T-helper 1 cell (primary cell): ENCODE measurements at places on chromosomes 1 and 21.
A peak's percentile ranks its signal among the peaks of the same experiment; 100 is the strongest.

- no peak for DNase-seq
Measured at GRCh38 chr1:45047032-45047431, 35.0 kb downstream of the UROD start.

GRCh38 chr1:117689997-117690625 is 84.3 kb downstream of the TENT5C start:
- DNase-seq, result no peak

DNA sequence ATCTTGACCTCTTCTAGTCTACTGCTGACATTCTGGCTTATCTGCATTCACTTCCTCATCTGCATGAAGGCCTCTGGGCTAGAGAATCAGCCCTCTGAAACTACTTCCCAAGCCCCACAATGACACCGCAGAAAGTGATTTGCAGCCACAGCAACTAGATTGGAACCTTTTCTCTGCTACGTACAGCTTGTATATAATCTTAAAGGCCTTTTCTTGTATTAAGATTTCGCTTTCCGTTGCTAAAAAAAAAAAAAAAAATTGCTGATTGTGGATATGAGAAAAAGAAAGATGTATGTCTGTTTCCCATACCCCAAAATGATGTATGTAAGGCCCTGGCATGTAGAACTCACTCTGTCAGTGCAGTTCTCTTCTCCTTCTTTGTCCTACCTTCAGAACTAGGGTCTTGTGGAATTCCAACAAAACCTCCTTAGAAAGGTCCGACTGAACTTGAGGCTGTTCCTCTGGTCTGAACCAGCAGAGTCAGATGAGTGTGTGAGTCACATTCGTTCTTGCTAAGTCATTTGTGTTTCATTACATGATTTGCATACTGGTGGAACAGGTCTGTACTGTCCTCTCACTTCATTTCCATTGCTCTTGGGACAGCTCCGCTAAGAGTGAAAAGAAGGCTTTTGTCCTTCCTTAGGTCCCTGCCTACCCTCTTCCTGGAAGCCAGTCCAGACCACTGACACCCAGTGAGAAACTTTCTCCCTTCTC is 62.7 kb downstream of the PLPP3 start:
- DNase-seq, result no peak

GRCh38 chr1:242802973-242803372 is 278.5 kb upstream of the PLD5 start:
- DNase-seq, result no peak

- no peak for DNase-seq
Measured at GRCh38 chr1:71303617-71304041, 222.8 kb upstream of the ZRANB2 start.

GRCh38 chr1:192702212-192702902 is 66.4 kb downstream of the RGS13 start:
- DNase-seq, result no peak

DNA sequence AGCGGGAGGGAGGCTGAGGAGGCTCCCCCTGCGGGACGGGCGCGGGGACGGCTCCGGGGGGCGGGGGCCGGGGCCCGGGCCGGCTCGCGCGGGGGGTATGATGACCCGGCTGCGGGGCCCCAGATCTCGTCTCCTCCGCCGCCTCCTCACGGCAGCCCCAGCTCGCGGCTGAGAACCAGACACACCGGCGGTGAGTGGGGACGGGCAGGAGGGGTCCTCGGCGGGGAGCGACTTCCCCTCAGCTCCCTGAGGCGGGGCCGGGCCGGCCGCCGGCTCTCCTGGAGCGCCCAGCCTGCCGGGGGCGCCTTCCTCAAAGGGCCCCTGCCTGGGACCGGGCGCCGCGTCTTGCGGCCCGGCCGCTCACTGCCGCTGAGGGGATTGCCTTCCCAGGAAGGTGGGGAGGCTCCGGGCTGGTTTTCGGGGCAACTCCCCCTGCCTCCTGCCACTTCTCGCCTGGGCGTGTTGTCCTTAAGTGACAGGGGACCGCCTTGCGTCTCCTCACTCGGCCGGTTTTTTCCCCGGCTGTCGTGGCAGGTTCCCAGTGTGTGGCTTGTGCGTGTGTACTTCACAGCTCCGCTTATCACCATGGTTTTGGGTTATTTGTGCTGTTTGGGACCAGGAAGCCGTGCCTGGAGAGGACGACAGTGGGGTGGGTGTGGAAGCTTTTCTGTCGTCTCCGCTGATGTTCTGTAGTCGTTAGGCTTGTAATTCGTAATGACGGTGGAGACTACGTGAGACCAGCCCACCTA is 800 bp downstream of the HIPK1 start:
- DNase-seq, result peak; percentile 54

DNA sequence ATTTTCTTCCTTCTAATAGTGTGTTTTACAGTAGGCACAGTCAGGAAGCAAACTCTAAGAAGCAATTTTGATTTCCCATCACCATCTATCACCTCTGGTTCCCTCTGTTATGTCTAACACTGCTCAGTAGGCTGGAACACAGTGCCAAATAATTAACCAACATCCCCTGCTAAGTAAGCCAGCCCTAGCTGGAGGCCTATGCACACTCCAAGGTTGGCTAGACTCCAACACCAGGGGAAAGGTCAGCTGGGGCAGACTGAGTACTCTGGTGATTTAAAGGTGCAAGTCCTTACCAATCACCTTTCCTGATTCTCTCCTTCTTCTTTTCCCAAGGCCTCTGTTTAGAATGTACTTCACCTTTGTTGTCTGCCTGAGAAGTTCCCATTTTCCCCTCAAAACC is 46.5 kb upstream of the BEND5 start:
- DNase-seq, result no peak

- DNase-seq, result no peak
Measured at GRCh38 chr1:156582388-156583017, 3.0 kb downstream of the TTC24 start.

GRCh38 chr1:21687081-21687529 is 17.9 kb upstream of the RAP1GAP start:
- no peak for DNase-seq

GRCh38 chr21:31556662-31557061 is 102.8 kb upstream of the SOD1 start:
- DNase-seq, result no peak

DNA sequence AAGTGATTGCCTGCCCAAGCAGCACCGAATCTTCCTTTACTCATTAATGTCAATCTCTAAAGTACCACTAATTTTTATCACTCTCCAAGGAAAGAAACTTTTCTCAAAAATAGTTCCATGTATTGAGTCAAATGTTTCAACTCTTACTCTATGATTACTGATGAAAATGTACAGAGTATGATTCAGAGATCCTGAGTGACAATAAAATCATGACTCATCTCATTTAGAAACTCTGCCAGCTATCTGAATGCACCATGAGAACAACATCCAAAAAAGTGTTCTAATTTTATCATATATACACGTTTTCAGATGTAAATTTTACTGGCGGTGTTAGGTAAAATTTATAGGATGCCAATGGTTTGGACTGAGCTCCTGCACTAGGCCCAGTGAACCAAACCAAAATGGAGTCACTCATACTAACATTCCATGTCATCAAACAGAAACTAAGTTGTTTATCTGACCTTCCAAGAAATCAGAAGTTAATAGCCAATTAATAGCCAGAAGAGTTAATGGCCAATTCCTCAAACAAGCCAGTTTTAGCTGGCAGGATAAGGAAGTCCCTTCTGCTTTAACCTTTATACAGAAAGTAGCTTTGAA is 22.6 kb downstream of the PLPPR5 start:
- DNase-seq, result no peak

- no peak for DNase-seq
Measured at GRCh38 chr1:31640964-31641363, 3.7 kb downstream of the PEF1 start.

- DNase-seq, result no peak
Measured at GRCh38 chr1:20873311-20873710, 86.2 kb upstream of the HP1BP3 start.

GRCh38 chr1:215599418-215600074 is 32.4 kb downstream of the KCTD3 start:
- DNase-seq, result no peak

- DNase-seq, result no peak
Measured at GRCh38 chr1:187549540-187549939, 720.8 kb downstream of the PLA2G4A start.

GRCh38 chr1:75870951-75871350 is 61.3 kb downstream of the ASB17 start:
- DNase-seq, result no peak

DNA sequence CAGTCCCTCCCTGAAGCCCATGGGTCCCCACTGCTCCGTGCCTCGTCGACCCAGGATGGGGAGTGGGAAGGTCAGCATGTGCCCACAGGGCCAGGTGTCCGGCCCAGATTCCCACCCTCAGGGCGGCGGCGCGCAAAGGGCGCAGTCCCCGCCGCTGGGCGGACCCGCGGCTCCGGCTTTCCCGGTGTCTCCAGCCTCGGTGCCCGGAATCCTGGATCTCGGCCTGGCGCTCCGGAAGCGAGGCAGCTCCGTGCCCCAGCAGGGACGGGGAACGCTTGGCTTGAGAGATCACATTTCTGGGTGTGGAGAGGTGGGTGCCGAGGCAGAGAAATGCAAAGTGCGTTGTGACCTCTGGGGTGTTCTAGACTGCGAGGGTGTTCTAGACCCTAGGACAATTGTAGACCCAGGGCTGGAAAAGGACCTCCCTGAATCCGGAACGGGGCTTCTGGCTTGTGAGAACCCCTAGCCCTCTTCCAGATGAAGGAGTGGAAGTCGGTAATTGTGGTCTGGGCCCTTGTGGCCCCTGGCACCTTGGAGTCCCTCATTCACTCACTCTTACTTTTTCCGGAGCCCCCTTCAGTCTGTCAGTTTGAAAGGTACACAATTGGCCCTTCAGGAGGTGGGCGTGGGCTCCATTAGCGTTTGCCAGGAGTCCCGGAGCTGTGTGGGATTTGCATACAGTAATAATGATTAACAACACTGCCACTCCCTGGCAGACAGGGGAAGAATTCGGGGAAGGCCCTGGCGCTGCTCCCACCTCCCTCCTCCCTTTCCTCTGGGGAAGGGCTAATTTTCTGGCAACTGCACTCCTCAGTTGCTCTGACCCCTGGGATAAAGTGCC is 1.6 kb upstream of the KCND3 start:
- no peak for DNase-seq

- no peak for DNase-seq
Measured at GRCh38 chr1:167542109-167543032, 11.2 kb downstream of the CREG1 start.

- DNase-seq, result no peak
Measured at GRCh38 chr1:12064073-12064969, 1.2 kb downstream of the TNFRSF8 start.

- no peak for DNase-seq
Measured at GRCh38 chr1:119731060-119731459, 19.3 kb downstream of the PHGDH start.

DNA sequence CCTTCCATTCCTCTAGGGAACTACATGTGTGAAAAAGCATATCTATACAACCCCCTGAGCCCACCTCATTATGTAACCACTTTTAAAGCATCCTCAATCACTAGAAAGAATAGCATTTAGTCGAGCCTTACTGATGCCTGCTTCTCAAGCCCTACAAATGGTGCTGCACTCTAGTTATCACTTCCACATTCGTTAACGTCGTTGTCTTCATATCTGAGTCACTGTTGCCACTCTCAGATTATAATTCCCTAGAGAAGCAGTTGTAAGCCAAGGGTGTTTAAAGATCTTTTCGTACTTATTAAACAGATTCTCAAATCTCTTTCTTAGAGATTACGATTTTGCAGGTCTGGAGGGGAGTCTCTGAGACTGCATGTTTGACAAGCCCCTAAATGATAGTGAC is 16.5 kb downstream of the ATP1B1 start:
- DNase-seq, result no peak

DNA sequence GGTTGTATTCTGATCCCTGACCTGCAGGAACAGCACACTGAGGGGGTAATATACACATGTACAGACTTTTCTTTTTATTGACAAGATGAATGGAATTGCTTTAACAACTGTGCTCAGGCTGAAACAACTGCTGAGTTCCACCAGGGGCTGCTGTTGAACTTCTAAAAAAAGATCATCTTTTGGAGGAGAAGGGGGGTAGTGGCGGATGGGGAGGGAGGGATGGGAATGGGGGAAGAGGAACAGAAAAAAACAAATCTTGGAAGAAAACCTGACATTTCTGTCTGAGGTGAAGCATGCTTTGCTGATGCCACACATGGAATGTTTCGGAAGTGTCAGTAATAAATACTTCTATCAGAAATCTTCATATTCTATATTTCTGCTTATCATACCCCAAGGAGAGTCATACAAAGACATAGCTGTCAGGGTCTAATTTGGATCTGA is 75.0 kb downstream of the RWDD3 start:
- no peak for DNase-seq

- no peak for DNase-seq
Measured at GRCh38 chr1:20601129-20601825, 12.4 kb downstream of the CDA start.

DNA sequence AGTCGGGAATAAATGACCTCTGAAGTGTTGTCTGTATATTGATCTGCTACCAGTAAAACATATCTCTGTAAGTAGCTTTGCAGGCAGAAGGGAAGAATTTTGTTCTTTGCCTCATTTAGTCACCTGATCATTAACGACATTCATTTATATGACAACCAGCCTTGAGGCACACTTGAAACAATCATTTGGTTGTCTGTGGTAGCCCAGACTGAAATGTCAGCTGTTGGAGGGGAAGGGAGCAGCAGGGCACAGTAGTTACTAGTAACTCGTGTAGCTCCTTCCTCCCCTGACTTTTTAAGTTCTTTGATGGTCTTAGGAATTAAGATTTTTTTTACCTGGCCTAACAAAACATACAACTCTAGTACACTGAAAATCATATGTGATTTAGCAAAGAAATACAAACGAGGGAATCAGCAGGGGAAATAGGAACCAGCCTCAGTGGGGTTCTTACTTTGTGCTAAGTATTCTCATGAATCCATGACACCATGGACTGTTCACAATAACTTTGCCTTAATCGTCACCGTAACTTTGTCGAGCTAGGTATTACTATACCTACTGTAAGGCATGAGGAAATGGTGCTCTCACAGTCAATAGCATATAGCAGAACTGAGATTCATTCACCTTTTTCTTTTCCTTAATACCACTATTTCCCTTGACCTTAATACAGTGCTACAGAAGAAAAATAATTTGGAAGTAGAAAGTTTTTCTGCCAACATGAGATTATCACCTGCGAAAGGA is 6.4 kb downstream of the IL12RB2 start:
- peak; percentile 60 for DNase-seq

GRCh38 chr1:67143966-67144365 is 9.2 kb upstream of the C1orf141 start:
- no peak for DNase-seq

- no peak for DNase-seq
Measured at GRCh38 chr1:205373022-205373797, 16.5 kb upstream of the KLHDC8A start.

DNA sequence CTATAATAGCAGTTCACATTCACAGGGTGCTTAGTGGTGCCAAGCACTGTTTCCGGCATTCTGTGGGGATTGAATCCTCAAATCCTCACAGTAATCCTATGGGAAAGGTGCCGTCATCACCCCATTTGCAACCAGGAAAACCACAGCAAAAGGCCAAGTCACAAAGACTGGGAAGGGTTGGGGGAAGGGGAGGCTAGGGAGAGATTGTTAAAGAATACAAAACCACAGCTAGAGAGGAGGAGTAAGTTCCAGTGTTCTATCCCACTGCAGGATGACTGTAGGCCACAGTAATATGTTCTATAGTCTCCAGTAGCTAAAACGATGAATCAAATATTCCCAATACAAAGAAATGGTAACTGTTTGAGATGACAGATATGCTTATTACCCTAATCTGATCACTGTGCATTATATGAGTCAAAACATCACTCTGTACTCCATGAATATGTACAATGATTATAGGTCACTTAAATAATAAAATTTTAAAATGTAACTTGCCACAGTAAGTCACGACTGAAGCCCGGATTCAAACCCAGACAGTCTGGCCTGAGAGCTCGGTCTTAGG is 256.8 kb downstream of the TOMM20 start:
- no peak for DNase-seq

- DNase-seq, result no peak
Measured at GRCh38 chr1:13605159-13605558, 21.5 kb downstream of the PDPN start.
